Activated naive CD4-positive, alpha-beta T cell treated with Interleukin-2 at 50 U/mL for 16 hours (primary cell): ENCODE measurements at places on chromosomes 7 and 10.
A peak's percentile ranks its signal among the peaks of the same experiment; 100 is the strongest.

- DNase-seq, result no peak
These were observed 311.5 kb downstream of the REEP3 start for GRCh38 chr10:63832686-63833085.

- DNase-seq, result no peak
These were observed 387.0 kb downstream of the SDK1 start for GRCh38 chr7:3688071-3688470.

GRCh38 chr10:8054244-8054493 is 319 bp upstream of the GATA3 start:
- no peak for DNase-seq

- no peak for DNase-seq
These were observed 474.3 kb downstream of the SEMA3D start for GRCh38 chr7:84712374-84713121.

DNA sequence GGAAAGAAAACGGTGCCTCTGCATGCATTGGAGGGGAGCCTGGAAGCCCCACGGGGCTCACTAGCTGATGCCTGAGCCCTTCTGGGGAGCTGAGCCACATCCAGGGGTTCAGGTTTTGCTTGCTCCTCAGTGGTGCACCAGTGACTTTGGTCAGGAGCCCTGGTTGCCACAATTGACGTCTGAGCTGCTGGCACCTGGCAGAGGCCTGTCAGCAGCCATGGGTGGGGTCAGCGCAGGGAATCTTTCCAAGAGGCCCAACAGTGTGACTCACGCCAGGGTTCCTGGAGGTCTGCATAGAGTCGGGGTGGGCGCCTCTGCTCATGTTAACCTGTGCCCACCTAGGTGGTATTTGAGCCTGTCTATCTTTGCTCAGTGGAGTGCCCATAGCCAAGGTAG is 138.7 kb downstream of the NEURL1 start:
- no peak for DNase-seq

DNA sequence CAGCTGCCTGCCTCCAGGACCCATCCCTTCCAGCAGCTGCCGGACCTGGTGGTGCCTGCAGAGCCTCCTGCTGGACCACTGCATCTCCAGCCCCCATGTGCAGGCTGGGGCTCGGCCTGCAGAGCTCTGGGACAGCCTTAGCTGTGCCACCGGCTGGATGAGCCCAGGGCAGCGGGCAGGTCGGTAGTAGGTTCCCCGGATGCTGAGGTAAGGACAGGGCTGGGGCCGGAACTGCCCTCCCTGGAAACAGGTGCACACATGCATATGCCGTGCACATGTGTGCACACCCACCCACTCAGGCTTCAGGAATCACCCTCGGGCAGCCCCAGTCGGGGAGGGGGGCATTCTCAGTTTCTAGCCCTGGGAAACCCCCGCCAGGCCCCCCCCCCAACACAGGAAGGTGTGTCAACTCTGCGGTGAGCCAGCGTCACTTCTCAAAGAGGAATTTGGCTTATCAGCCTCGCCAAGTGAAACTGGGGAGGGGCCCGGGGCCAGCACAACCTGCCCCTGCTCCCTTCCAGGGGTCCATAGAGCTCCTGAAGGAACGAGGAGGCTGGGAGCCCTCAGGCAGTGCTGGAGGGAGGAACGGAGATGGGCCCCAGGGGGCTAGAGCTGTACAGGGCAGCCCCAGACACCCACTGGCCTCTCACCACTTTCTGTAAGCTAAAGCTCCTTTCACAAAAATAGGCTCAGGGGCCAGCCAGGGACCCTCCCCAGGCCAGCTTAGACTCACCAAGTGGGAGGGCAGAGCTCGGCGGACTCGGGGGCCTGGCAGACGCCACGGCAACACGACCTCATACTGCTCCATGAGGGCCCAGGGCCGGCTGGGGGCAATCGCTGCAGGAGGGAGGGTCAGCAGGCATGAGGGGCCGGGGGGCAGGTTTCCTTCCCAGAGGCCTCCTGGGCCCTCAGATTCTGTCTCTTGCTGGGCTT is 1.7 kb downstream of the ADAM8 start:
- DNase-seq, result peak; percentile 89

DNA sequence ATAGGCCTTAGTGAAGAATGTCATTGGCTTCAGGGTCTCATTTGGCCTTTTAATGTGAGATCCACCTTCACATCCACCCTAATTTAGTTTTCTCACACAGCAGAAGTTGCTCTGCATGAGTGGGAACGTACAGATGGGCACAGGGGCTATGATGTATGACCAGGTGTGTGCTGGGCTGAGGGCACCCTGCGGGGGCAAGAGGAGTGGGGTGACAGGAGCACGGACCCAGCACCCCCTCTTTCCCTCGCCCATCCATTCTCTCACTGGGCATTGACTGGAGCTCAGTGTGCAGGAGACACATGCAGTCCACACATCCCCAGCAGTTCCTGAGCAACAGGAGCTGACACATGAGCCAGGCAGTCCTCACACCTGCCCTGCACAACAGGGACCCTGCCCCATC is 95.1 kb upstream of the PPP2R2D start:
- DNase-seq, result no peak

GRCh38 chr7:64630496-64630895 is 35.4 kb upstream of the ZNF107 start:
- no peak for DNase-seq

DNA sequence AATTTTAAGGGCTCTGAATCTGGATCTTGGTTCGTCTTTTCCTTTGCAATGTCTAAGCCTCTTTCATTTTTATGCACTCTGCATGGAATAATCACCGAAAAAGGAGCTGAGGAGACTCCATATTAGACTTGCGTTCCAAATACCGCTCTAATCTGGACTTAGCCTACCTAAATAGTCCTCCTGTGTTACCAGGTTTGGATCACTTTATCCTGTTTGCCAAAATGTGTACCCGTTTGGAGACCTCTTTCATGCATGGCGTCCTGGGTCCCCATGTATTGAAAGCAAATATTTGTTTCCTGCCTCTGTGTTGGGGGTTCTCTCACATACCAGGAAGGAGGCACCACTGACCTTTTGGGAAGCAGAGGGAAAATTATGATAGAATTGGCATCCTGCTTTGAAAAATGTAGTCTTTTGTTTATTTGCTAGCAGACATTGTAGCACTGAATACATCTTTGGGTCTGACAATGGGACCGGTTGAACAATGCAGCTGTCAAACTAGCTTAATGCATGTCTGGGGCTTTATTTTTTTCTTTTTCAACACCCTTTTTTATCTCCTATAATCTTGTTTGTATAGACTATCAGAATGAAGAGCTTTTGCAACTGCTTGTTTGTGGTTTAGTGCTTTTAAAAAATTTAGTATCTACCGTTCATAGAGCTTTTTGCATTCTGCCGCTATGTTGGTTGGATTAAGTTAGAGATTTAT is 11.8 kb upstream of the CELF2 start:
- DNase-seq, result no peak

DNA sequence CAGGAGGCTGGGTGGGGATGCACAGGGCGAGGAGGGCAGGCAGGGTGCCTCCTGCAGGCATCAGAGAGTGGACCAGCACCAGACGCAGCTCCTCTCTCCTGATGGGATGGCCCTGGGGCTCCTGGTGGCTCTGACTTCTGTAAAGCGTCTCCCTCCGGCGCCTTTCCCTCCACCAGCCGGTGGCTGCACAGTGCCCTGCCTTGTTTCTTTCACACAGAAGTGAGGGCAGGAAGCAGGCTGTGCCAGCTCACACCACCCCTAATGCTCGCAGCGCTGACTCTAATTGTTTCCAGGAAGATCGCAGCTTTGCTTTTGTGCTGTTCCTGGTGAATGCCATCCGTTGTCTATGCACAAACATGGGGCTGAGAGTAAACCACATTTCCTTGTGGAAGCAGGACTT is 152.3 kb upstream of the LANCL2 start:
- no peak for DNase-seq

DNA sequence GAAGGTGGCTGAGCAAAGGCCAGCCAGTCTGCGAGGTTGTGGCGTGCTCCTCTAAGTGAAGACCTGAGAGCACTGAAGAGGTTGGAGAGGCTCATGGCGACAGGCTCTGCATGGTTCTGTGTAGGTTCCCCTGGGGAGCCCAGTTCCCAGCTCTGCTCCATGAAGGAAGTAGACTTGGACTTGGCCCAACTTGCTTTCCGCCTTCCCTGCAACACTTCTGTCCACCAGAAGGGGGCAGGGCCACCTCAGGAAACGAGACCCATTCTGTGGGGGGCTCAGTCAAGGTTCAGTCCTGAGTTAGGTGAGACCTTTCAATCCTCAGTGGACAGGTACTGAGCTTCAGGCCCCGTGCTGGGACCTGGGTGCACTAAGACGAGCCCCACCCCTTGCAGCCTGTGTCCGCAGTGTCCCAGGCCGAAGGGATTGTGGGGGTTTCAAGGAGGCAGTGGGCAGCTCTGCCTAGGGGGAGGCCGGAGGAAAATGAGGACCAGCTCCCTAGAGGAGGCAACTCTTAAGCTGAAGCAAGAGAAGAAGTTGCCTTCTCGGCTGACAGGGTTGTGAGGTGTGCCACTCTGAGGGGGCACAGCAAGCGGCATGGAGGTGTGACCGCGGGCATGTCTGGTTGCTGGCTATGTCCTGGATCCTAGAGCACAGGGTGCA is 15.0 kb upstream of the PCBD1 start:
- peak; percentile 18 for DNase-seq

DNA sequence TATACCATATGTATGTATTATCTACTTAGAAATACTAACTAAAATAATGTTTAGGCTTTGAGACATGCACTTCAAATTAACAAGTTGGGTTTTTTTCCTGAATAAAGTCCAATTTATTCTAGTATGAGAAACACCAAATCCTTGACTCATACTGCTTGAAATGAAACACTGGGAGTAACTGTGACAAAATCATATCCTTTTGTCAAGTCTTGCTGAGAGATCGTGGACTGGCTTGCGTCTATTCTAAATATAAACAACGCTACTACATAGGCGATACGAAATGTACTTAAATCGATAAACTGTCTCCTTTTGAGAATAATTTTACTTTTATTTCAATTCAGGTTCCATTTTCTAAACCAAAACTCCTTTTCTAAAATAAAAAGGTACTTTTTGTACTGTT is 16.3 kb downstream of the SMURF1 start:
- DNase-seq, result no peak

DNA sequence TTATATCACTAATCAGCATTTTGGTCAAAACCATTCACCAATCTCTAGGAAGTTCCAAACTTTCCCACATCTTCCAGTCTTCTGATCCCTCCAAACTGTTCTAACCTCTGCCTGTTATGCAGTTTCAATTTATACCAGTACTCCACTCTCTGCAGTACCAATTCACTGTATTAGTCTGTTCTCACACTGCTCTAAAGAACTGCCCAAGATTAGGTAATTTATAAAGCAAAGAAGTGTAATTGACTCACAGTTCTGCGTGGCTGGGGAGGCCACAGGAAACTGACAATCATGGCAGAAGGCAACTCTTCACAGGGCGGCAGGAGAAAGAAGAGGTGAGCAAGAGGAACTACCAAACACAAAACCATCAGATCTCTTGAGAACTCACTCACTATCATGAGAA is 374.9 kb downstream of the SORCS1 start:
- no peak for DNase-seq

- DNase-seq, result no peak
These were observed 138.0 kb downstream of the AUTS2 start for GRCh38 chr7:69736126-69736810.

DNA sequence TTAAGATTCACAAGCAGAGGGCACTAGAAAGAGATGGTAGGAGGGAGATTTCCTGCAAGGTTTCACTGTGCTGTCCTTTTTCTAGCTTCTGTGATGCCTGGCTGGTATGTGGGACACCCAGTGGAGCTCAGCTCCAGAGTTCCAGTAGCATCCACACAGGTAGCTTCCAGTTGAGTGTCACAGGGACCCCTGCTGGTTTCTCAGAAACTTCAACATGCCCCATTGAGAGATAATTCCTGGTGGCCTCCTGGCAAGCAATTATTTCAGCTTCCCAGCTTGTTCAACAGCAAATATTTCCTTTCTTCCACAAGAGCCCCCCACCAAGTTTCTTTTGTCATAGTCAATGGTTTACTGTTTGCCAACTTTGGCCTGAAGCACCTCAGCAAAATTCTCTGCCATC is 858.7 kb downstream of the REEP3 start:
- no peak for DNase-seq

GRCh38 chr10:122050811-122051210 is 61.8 kb downstream of the TACC2 start:
- DNase-seq, result no peak

GRCh38 chr7:144545330-144545729 is 141.8 kb upstream of the NOBOX start:
- no peak for DNase-seq

GRCh38 chr10:101067356-101068083 is 5.7 kb downstream of the KAZALD1 start:
- DNase-seq, result peak; percentile 81

DNA sequence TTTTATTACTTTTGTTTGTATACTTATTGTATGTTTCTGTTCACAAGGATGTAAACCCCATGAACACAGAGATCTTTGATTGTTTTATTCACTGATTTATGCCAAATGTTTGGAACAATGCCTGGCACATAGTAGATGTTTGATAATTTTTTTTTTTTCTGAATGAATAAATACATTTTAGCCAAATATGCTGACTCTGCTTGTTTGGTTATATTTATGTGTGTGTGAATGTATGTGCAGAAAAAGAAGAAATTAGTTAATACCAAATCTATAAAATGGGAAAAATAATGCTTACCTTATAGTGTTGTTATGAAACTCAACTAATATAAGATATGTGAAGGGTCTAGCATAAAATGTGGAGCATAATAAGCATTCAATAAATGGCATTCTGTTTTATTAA is 203.9 kb downstream of the MDFIC start:
- no peak for DNase-seq

GRCh38 chr10:113746217-113746957 is 5.1 kb upstream of the PLEKHS1 start:
- DNase-seq, result no peak

- DNase-seq, result no peak
These were observed 948.8 kb upstream of the POT1 start for GRCh38 chr7:125878235-125878956.

- DNase-seq, result no peak
These were observed 225.9 kb downstream of the PAXIP1 start for GRCh38 chr7:154777023-154777422.

- no peak for DNase-seq
These were observed 38.2 kb downstream of the DLG5 start for GRCh38 chr10:77888356-77888703.

- no peak for DNase-seq
These were observed 10.3 kb downstream of the FAM3C start for GRCh38 chr7:121385800-121386179.

GRCh38 chr7:4144811-4145510 is 537.1 kb upstream of the FOXK1 start:
- DNase-seq, result no peak

DNA sequence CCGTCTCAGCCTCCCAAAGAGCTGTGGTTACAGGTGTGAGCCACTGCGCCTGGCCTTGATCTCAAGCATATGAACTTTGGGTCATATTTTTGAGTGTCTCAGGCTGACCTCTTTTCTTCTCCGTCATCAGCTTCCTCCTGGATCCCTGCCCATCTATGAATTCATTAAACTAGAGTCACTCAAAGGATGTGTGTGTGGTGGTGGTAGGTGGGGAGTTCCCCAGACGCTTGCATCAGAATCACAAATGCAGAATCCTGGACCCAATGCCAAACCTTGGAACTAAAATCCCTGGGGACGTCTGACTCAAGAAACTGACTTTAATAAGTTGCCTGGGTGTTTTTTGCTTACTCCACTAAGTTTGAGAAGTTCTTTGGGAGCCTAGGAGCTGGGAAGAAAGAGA is 6.7 kb upstream of the CREB5 start:
- DNase-seq, result no peak
